ENCODE measurements at places on chromosomes 1 and 21. TPM values are rescaled to one million over a fixed set of nuclear protein-coding genes. Genes with fewer than 3 reads are reported as not detected.

DNA sequence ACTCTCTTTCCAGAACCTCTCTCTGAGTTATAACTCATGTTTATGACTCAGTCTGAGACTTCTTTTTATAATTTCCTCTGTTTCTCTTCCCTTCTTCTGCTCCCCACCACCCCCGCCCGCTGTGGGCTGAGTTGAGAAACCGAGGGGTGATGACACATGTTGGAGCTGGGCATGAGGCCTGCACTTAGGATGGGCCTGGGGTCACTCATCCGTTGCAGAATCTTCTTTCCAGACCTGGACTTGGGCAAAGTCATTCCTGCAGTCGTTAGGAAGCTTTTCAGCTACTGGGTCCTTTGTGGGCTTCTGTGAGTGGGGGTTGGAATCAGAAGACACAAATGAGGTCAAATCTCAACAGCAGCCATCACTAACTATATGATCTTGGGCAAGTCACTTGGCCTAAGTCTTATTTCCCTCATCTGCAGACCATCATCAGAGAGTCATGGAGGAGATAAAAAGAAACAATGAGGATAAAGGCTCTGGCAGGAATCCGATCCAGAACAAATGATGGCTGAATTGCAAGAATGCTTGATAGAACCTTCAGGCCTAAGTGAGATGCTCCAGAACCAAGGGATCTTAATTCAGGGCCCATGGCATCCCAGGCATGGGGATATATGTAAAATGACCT lies 53.4 kb downstream of the RPS6KA1 start:
- peak; percentile 78 for DNase-seq

GRCh38 chr1:228155596-228156514 lies 6.1 kb downstream of the GJC2 start:
- DNase-seq: no peak

DNA sequence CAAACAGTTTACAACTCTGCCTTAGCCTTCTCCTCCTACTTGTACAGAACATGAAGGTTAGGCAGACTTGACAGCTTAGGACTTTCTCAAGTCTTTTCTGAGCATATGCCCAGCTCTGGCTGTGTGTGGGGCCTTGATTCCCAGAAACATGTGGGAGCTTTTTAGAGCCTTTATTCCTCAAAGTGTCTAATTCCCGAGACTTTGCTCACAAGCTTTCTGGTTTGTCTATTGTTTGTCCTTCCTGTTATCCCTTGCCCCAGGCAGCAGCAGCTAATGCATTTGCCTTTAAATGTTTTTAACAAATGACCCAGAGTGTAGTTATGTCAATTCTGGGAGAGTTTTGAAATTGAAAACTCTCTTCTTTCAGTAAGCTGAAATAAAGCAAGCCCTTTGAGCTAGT lies 29.2 kb downstream of the ST7L start:
- DNase-seq: no peak

DNA sequence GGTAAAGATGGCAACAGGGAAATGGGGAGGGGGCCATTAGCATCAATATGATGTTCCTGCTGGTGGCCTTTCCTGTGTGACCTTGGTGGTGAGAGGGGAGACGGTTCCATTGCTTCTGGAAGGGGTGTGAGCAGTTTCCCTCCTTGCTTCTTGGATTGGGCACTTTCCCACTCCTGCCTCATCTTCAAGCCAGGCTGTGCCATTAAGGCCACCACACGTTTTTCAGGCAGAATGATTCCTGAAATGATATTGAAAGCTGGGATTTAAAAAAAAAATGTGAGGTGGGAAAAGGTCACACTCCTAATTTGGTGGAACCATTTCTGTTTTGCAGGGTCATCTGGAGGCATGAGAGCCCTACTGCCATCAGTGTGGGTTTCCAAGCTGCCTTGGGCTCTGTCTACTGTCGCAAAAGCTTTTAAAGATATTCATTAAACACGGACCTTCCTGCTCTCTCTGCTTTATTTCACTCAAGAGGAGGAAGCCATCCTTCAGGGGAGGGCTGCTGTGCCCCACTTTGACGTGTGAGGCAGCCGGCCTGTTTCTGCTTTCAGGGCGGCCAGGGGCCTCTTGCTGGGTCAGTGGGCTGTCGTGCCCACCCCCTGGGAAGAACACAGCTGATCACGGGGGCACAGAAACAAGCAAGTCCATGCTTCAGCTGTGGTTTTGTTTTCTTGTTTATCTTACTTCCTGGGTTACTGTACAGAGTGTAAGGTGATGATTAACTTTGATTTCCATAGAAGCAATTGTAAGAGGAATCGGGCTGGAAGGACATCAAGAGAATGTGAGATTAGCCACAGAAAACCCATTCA lies 8.0 kb downstream of the RIIAD1 start:
- peak; percentile 17 for DNase-seq

Gene PLCH2
- 0.44 TPM for polyA plus RNA-seq

Gene PDC
- polyA plus RNA-seq: not detected

DNA sequence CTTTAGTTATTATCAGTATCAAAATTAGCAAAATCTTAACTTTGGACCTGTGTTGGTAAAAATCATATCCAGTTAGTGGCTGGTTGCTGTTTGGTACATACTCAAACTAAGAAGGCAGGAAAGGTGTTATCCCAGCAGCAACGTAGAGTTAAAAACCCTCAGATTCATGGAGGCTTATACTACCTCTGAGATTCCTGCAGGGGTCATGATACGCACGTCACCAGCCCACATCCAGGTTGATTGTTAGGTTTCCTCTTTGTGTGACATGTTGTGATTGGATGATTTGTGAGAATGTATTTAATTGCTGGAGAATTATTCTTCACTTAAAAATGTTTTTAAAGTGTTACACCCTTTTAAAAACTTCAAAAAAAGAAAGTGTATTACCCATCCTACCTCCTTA lies 423.3 kb upstream of the ADGRL2 start:
- no peak for DNase-seq

DNA sequence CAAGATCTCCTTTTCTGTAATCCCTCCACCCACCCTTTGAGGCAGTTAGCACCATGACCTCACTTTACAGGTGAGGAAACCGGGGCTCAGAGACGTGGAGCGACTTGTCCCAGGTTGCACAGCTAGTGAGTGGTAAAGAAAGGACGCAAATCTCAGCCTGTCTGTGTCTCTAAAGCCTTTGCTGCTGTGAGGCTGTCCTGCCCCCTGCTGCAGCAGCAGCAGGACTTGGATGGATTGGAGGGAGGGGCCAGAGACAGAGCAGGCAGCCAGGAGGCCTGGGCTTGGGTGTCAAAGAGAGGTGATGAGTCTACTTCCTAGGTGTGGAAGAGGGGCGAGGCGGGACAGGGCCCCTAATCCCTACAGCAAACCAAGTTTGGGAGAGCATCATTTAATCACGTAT lies 69.6 kb downstream of the PTPRU start:
- DNase-seq: peak; percentile 13

All from cardiac muscle cell (in vitro differentiated cells and primary cell).